ENCODE measurements at places on chromosomes 1 and 21.

DNA sequence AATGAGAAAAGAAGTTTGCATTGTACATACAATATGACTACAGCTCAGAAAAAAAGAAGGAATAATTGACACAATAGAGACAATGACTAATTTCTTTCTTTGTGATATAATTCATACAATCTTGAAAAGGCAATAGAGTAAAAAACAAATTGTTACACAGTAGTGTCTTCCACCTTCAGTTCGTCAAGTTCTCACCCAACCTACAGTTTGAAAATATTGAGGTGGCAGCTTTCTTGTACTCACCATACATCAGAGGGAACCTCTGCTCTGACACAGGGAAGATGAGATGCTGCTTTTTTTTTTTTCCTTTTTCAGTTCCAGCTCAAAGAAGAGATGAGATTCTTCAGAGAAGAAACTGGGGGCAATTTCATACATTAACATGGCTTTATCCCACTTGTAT, 173.2 kb downstream of the ATP6V1G3 start:
- no peak for DNase-seq

DNA sequence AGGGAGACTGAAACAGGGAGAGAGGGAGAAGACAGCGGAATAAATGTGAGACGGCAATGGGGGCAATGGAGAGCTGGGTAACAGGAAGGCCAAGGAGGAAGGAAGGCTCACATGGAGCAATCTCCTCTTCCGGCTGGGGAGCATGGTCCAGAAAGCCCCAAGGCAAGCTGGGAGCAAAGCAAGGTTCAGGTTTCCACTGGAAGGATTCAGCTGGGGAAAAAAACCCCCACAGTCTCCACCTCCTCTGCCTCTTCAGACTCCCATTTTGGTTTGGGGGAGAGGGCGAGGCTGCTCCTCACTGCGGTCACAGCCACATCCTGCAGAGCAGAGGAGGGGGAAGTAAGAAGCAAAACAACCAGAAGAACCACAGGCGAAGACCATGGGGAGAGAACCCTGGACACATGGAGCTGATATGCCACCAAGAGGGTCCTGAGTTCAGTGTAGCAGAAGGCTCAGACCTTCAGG, 650 bp downstream of the TNFAIP8L2 start:
- no peak for DNase-seq

DNA sequence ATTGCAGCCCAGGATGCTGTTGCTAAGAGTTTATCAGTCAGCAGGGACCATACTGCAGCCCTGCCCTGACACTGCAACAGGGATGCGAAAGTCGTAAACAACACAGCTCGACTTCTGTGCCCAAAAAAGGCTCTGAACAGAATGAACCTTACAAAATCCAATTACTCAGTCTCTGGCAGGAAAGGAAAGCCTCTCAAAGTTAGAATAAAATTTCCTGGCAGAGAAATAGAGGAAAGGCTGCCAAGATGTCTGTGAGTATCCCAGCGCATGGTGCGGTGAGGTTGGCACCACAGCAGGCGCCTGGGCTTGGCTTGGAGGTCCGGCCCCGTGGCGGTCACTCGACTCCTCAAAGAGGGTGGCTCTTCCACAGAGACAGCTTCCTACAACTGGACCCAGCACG, 185.8 kb downstream of the PCP4 start:
- peak; percentile 2 for DNase-seq

- DNase-seq = no peak
Observed at GRCh38 chr1:228000416-228000815, 6.4 kb upstream of the WNT3A start.

- peak; percentile 2 for DNase-seq
Observed at GRCh38 chr1:181676269-181676668, 193.0 kb downstream of the CACNA1E start.

DNA sequence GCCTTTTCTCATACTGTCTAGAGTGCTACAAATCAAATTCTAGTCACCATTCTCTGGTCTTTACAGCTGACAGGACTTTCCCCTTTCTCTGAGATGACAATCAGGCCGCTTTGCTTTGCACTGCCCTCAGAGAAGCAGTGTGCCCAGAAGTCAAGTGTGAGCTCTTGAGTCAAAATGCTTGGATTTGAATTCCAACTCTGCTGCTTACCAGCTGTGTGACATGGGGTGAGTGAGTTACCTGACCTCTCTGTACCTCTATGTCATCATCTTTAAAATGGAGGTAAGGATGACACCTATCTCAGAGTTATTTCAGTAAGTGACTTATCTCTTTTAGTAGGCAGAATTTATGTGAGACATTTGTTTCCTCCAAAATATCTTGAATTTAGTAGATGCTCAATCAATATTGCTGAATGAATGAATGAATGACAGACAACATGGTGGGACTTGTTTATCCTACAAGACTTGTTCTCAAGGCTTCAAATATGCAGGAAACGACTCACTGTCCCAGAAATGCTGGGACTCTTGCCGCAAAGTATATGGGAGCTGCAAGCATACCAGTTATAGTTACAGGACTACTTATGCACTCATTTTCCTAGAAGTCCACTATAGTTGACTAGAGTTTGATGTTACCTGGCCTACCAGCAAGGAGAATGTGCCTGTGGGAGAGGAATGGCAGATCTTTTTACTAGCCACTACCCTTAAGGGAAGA, 38.1 kb upstream of the A3GALT2 start:
- DNase-seq = no peak

- DNase-seq = no peak
Observed at GRCh38 chr1:102184477-102184876, 187.8 kb upstream of the OLFM3 start.

- DNase-seq = no peak
Observed at GRCh38 chr1:228104526-228105269, 1.6 kb upstream of the C1orf35 start.
